ENCODE measurements at places on chromosomes 11 and 22.

DNA sequence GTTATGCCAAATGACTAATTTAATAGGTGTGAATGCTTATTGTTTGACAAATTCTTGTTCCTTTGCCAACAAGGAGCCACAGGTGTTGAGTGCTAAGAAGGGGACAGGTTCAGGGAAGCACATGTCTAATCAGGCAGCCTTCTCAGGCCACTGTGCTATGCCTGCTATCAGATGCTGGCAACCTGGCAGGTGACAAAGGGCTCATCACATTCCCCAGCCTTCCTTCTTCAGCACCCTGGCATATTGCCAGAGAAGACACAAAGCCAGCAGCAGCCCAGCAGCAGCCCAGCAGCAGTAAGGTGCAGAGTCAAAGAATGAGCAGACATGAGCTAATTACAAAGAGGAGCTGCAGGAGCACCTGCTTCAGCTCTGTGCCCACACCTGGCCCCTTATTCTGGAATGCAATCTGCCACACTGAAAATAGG lies 68.2 kb downstream of the GUCY1A2 start:
- DNase-seq, result no peak

- no peak for DNase-seq
Observed at GRCh38 chr11:10747733-10748132, 3.3 kb upstream of the CTR9 start.

- no peak for DNase-seq
Observed at GRCh38 chr11:29159552-29160465, 857.0 kb downstream of the KCNA4 start.

GRCh38 chr11:6402061-6402470 lies 11.8 kb downstream of the SMPD1 start:
- no peak for DNase-seq

DNA sequence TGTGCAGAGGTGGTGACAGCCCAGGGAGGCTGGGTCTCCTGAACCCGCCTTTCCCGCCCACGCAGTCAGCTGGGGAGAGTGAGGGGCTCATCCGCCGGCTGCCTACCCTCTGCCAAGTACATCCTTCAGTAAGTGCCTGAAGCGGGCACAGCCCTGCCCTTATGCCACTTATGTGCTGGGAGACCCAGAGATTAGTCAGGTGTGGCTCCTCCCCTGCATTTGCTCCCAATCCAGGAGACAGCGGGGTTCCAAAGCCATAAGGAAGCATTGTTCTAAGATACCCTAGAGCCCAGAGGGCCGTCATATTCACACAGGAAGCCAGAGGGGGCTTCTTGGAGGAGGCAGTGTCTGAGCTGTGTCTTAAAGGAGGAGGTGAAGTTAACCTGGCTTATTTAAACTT lies 5.8 kb upstream of the PPP6R3 start:
- DNase-seq, result no peak

- peak; percentile 53 for DNase-seq
Observed at GRCh38 chr11:133927690-133928627, 28.8 kb downstream of the IGSF9B start.

- DNase-seq, result no peak
Observed at GRCh38 chr22:32539631-32540421, 65.2 kb downstream of the FBXO7 start.

DNA sequence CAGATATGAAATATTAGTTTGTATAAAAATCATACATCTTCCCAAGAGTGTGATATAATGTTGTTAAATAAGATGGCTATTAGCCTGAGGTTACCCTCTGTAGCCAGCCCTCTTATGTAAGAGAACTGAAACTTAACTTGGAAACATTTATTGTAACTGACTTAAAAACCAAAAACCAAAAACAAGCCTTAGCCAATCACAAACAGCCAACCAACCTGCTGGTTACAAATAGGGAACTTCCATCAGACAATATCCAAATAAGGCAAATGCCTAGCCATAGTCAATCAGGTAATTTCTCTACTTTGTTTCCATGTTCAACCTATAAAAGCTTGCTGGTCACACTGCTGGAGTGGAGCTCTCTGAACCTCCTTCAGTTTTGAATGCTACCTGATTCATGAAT lies 14.1 kb downstream of the KBTBD3 start:
- no peak for DNase-seq

DNA sequence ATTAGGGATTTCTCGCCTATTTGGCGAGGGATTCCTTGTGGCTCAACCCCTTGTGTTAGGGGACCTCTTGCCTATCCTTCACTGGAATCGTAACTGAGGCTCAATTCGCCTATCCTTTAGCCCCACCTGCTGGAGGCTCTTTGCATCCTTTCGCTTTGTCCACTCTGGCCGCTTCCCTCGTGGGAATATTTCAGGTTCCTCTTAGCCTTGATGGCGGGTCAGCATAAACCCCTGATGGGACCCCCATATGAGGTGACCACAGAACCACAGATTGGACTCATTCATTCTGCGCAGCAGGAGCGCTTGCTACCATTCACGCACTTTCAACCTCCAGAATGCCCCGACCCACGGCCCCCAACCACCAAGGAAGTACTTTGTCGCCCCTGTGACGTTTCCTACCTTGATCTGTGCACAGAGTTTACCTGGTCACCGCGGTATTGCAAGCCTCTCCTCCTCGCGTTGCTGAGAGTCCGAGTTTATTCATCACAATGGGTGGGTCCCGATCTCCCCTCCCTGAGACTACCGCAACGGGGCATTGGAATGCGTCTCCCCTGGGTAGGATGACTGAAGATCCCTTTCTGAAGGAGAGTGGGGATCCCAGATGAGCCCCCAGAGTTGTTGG lies at the start of gene OR52N2:
Gene OR52N2 (plus strand): TSS at position 425 of the 622 bp plus-strand sequence. CDS start 11,412 bp downstream, outside the sequence.
- peak; percentile 58 for DNase-seq

DNA sequence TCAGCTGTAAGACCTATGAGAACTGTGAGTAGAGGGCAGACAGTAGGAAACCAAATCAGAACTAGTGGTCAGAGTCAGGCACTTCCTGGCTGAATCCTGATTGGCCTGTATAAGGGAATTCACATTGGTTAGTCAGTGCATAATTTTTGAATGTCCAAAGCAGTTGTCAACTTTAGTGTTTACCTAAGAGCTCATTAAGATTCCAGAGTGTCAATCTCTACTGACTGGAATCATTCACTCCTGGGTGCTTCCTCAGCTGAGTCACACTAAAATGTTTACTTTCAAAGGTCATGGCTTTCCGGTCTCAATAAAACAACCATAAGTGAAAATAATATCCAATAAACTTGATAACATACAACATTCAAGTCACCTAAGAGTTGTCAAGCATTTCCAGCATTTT lies 306.1 kb downstream of the C11orf87 start:
- no peak for DNase-seq

GRCh38 chr11:12812849-12813248 lies 138.6 kb downstream of the TEAD1 start:
- DNase-seq, result no peak

DNA sequence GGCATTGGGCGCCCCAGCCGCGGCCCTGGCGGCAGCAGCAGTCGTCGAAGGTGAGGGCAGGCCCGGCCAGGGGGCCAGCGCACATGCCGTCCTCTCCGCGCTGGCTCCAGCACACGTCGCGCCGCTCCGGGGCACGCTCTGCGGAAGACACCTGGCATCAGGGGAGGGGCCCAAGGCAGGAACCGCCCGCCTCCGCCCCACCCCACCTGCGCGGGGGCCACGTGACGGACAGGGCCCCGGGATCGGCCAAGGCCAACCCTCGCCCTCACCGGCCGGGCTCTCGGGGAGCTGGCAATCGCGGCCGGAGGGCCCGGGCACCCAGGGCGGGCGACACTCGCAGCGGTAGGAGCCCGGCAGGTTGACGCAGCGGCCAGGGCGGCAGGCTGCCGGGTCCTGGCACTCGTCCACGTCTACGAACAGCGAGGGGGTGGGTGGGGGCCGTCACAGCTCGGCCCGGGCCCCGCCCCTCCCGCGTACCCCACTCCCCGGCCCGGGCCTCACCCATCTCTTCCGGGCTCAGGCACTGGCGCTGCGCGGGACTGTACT lies 14.9 kb downstream of the SCYL1 start:
- no peak for DNase-seq

GRCh38 chr22:35128637-35129036 lies 62.7 kb downstream of the ISX start:
- DNase-seq, result no peak

DNA sequence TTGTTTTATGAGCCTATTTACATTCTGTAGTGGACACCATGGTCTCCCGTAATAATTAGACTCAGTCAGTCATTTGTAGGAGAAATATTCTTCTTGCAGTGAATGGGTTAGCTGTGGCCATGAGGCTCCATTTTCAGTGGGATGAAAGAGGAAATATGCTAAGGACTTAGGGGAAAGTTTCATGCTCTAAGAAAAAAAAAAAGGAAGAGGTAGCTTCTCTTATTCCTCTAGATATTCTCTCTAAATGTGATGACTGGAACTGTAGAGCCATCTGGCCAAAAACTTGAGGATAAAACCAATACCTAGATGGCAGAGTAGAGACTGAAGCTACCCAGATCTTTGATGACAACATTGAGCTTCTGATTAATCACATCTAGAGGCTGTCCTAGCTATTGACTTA lies 75.8 kb upstream of the SESN3 start:
- no peak for DNase-seq

- no peak for DNase-seq
Observed at GRCh38 chr11:70116386-70117065, 38.4 kb downstream of the ANO1 start.

DNA sequence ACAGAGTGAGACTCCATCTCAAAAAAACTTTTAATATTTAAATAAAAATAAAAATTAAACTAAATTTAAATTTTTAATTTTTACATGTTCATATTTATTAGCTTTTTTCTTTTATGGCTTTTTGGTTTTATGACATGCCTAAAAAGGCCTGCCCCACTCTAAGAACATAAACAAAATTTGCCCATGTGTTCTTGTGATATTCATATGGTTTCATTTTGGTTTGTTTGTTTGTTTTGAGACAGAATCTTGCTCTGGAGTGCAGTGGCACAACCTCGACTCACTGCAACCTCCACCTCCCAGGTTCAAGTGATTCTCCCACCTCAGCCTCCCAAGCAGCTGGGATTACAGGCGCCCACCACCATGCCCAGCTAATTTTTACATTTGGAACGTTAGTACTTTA lies 27.7 kb downstream of the SUSD2 start:
- no peak for DNase-seq
